Mammary epithelial cell (primary cell): ENCODE measurements at places on chromosomes 6 and 20.

GRCh38 chr6:148440877-148441453 lies 98.3 kb downstream of the SASH1 start:
- peak; percentile 69 for DNase-seq

GRCh38 chr6:41572613-41573012 lies 26.4 kb downstream of the FOXP4 start:
- no peak for DNase-seq

GRCh38 chr6:34374069-34374468 lies 18.4 kb downstream of the NUDT3 start:
- no peak for DNase-seq

DNA sequence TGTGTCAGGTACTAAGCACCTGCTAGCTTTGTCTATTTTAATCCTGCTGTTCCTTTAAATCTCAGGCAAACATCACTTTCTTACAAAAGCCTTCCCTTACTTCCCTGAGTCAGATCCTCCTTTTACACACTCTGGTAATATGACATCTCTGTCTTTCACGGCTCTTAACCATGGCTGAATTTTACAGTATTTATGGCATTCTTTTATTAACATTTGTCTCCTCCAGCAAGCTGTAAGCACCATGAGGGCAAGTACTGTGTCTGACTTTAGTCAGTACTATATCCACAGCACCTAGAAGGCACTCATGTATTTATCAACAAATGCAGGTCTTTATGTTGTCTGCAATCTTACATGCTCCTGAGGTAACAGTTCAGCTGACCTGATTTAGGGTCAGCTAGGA lies 33.7 kb upstream of the HBS1L start:
- no peak for DNase-seq

DNA sequence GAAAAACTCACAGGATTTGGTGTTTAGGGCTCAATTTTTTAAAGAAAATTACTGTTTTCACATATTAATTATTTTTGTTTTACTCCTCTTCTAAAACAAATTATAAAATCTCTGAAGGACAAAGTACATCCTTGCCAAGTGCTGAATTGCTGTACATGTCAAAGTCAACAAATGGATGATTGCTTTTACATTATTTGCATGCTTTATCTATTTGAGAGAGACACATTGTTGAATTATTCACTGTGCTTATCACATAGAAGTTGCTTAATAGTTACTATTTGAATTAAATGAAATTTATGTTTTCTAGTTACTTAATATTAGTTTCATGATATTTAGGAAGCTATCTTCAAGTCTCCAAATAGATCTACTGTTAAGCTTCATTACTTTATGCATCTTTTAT lies 318.6 kb upstream of the PTCHD4 start:
- DNase-seq, result no peak

DNA sequence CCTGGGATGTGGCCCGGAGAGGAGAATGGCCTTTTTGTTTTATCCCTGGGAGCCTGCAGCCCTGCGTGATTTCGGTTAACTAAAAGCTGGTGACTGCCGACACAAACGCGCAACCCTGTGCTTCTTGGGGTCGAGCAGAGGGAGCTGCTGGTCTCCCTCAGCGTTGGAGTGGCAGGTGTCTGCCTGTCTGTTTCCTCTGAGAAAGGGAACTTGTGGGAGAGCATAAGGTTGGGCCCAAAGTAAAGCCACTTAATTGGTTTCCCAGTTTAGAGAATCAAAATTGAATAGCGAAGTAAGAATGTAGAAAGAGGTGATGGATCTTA lies 500 bp downstream of the LTV1 start:
- no peak for DNase-seq

DNA sequence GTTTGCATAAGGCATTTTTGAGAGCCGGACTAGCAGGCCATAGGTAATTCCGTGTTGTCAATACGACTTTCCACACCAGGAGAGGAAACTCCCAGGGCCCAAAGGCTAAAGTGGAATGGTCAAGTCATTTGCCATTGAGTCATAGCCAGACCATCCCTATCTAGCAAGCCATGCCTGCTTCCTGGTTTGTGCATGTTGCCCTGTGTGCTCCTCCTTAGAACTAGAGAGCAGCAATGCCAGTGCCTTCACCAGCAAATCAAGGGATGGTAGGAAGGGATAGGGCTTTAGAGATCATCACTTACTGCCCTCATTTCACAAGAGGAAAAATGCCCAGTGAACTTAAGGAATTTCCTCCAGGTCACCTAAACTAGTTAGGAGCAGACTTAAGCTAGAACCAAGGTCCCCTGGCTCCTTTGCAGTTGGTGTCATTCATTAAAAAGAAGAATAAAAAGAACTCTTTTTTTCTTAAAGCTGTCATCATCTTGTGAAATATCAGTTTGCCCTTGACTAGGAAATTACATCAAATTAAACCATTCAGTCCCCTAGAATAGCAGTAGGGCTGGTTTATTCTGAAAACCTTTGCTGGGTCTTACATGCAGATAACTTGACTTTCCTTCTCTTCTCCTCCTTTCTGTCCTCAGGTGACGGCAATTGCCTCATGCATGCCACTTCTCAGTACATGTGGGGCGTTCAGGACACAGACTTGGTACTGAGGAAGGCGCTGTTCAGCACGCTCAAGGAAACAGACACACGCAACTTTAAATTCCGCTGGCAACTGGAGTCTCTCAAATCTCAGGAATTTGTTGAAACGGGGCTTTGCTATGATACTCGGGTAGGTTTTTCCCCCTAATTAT lies 7.4 kb downstream of the TNFAIP3 start:
- DNase-seq, result peak; percentile 62

GRCh38 chr6:15518878-15519277 lies 143.9 kb downstream of the DTNBP1 start:
- DNase-seq, result no peak

- DNase-seq, result no peak
Observed at GRCh38 chr6:52946306-52946705, 36.8 kb upstream of the GSTA3 start.

DNA sequence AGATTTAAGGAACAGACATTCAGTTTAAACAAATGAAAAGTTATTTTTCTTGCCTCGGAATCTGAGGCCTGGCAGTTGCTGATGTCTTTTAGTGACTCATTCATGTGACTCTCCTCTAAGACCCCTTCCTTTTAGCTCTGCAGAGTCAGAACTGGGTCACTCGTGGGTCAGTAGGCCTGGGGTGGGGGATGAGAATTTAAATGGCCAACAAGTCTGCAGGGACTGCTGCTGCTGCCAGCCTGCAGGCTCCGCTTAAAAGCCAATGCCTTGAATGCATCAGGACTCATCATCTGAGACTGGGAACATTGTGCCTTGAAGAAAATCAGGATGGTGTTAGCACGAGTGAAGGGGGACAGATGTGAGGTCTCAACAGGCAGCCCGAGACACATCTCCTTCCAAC lies 404.3 kb downstream of the CDH26 start:
- DNase-seq, result no peak

DNA sequence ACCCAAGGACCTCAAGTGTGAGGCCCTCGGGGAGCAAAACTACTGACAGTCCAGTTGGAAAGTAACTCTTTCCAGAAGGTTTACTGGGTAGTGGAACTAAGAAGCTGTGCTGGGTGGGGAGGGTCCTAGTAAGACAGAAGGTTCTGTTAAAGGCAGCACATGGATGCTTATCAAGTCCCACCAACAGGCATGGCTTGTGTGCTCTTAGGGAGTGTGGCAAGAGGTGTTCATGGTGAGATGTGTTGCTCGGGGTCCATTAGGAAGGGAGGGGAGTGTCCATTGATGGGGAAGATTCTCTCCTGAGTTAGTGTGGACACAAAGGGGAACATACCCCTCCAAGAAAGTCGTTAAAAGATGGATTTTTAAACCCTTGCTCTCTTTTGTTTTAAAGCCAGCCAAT lies 120.6 kb downstream of the LY86 start:
- no peak for DNase-seq

GRCh38 chr6:79833264-79833963 lies 113.9 kb downstream of the ELOVL4 start:
- DNase-seq, result peak; percentile 12

DNA sequence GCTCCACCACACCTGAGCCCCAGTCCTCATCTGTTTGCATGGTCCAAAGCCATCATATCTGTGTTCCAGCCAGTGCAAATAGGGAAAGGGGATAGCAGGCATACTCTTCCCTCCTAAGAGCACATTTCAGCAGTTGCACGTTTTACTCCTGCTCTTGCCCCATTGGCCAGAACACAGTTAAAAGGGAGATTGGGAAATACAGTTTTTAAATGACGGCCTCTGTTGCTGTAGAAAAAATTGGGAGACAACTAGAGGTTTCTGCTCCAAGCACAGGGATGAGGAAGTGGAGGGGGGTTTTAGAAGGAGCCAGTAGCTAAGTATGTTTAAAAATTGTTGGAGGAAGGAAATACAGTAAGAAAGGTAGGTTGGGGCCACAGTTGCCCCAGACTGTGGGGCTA lies 14.6 kb upstream of the STK35 start:
- no peak for DNase-seq

GRCh38 chr6:2063547-2063946 lies 181.9 kb downstream of the GMDS start:
- DNase-seq, result no peak

DNA sequence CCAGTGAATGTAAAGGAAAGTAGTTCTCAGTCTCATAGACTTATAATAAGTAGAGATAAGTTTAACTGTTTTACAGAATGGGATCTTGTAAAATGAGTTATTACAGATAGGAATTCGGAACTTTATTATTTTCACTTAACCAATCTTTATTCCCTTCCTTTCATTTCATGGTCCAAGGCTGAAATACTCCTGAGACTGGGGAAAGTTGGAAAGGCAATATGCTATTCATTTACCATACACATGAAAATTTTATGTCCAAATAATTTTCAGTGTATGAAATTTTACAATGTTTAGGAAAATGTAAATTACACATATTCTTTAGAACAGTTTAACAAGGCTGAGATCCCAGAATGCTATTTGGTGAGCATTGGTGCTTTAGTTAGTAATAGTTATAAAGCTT lies 62.3 kb downstream of the HMGCLL1 start:
- no peak for DNase-seq

DNA sequence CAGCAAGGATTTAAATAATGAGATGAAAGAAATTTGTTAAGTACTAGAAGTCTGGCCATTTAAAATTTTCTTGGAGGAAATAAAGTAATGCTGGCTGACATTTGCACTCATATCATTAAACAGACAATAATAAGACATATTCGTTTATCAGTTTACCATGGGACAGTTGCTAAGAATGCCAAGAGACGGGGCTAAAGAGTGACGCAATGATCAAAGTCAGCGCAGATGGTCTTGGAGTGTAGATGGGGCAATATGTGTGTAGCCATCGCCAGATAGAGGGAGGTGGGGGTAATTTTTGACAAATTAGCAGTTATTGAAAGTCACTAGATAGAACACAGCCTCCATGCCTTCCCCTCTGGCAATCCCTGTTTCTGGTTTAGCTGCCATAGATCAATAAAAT lies 413.2 kb upstream of the JAG1 start:
- no peak for DNase-seq

- DNase-seq, result no peak
Observed at GRCh38 chr6:109001291-109001894, 93.3 kb downstream of the SESN1 start.

GRCh38 chr6:21845439-21846140 lies 252.0 kb downstream of the SOX4 start:
- DNase-seq, result no peak

DNA sequence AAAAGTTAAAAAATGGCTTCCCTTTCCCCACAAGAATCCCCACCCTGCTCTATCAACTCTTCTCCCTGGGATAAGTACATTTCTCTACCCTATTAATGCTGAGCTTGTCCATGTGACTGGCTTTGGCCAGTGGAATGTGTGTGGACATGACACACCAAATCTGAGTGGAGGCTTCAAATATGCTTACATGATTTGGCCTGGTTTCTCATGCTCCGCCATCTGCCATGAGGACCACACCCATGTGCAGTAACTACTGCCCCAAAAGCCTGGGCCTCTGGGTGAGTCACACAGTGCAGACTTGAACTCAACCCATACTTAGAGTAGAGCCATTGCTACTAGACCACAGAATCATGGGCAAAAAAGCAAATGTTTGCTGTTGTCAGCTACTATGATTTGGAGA lies 65.4 kb downstream of the PRND start:
- DNase-seq, result peak; percentile 21

DNA sequence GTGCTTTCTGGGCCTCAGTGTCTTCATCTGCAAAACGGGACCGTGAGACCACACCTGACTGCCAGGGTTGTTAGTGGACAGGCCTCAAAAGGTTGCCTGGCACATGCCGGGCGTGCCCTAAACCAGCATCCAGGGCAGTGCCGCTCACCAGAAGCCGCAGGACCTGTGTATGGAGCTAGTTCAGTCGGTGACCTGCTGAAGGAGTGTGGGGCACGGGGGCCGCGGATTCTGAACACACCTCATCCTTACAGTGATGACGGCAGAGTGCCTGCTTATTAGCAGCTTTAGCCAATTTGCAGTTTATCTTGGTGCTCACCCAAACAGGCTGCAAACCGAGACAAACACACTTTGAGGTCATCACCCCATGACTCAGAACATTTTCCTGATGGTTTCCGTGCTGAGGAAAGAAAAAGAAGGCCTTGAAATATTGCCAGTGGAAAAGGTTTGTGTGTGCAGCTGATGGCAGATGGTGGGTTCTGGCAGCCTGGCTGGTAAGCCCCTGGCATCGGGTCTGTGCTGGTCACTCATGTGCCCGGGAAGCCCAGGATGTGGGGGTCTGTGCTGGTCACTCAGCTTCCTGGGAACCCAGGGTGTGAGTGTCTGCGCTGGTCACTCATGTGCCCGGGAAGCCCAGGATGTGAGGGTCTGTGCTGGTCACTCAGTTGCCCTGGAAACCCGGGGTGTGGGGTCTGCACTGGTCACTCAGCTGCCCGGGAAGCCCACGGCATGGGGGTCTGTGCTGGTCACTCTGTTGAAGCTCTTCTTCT lies 153.8 kb downstream of the ERMARD start:
- peak; percentile 41 for DNase-seq

GRCh38 chr20:45629496-45630100 lies at the start of gene WFDC10A:
WFDC10A (plus strand) TSS chr20:45629739; CDS start chr20:45629814, 75 bp downstream.
- peak; percentile 68 for DNase-seq

DNA sequence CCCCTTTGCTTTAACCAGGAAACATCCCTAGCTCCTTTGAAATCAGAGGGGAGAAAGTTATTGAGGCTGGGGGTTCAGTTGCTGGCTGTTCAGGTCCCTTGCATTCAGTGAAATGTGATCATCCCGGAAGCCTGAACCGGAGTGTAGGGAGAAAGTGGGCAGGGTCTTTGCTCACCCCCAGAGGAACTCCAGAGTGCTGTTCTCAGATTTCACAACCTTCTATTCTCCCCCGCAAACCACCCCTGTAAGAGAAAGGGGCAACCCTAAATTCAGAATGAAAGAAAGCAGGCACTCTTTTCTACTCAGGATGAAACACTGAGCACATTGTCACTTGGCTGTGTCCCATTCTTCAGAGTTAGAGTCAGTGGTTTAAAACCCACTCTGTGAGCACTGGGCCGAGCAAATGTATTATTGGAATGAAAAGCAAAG lies 139.8 kb downstream of the KHDC1L start:
- no peak for DNase-seq
